ENCODE measurements at places on chromosomes 11 and 22. TPM values are rescaled to one million over a fixed set of nuclear protein-coding genes. Genes with fewer than 3 reads are reported as not detected.
A peak's percentile ranks its signal among the peaks of the same experiment; 100 is the strongest.

HTR3B gene
- not detected for total RNA-seq

DNA sequence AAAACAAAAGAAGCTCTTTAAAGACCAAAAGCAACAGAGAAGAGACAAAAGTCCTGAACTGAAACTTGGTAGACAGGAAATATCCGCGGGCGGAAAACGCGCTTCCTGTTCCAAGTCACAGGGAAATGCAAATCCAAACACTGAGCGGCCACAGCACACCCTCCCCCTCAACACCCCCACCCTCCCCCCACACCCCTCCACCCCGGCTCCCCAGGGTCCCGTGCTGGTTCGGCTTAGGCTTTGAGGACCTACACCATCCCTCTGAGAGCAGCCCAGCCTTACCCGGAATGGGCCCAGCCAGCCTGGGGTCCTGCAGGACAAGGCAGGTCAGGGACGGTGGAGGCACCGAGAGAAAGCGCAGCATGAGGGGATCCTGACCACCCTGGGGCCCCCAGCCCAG, 160.4 kb downstream of the BRD1 start:
- peak; percentile 69 for DNase-seq

CHADL gene
- total RNA-seq, result 19.4 TPM

GRCh38 chr22:24007253-24008021, 2.2 kb upstream of the GSTT4 start:
- no peak for DNase-seq

DNA sequence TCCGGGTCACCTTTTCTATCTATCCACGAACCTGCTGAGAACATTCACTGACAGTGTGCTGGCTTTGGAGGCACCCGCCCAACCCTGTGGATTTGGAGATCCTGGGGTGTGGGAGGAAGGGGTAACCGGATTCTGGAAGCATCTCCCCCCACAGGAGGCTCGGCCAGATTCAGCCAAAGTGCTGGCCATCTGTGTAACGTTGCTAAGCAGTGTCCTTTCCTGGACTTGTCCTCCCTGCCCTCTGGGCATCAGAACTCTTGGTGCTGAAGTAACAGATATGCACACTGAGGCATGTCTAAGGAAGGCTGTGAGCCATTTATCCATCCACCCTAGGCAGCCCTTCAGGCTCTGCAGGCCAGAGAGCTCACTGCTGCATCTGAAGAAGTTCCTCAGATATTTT, 85.7 kb downstream of the SNX19 start:
- peak; percentile 58 for DNase-seq

All from right cardiac atrium (tissue), 5 donors.